ENCODE measurements at places on chromosomes 1 and 21.

DNA sequence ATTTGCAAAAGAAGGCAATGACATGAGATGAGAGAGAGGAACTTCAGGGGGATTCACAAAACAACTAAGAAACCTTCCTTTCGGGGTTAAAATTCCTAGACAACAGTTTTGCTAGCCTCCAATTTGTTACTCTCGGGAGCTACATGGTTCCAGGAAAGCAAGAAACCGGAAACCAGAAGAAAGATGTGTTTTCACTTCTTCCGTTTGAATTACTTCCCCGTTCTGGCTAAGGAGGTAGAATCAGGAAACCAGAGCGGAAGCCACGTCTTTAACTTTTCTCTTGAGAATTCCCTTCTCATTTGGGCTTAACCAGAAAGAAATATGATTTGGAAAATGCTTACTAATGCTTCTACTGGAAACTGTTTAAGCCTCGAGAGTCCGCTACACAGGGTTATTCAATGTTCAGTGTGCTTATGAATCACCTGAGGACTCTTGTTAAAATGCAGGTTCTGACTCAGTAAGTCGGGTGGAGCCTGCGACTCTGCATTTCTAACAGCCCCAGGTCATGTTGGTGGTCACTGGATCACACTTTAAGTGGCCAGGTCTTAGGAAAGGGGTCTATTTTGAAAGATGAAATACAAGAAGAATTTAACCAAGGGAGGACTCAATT is 43.5 kb upstream of the MCOLN3 start:
- DNase-seq, result no peak

DNA sequence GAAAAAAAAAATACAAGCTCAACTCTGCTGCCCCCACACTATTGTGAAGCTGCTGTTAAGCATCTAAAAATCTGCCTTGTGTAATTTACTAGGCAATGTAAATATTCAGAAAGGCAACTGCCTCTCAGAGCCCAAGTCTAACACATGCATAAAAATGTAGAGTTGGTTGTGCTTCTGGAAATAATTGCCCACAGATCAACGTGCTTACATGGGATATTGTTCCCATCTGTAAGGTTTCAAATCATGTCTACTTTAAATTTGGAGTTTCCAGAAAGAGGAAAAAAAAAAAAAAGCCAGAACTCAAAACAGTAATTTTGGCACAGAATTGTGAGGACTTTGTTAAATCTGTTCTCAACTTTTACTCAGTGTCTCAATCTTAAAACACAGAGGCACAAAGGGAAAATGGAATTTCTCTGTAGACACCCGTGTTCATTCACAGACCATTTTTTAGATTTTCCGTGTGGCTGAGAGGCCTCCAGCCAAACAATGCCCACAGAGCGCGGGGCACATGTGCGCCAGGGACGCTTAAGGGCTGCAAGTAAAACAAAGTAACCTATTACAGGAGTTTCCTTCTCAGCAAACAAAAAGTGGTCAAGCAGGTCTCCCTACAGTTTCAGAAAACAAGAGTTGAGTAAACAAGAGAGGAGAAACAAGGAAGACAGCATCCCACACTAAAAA is 115.5 kb downstream of the RERE start:
- DNase-seq, result no peak

DNA sequence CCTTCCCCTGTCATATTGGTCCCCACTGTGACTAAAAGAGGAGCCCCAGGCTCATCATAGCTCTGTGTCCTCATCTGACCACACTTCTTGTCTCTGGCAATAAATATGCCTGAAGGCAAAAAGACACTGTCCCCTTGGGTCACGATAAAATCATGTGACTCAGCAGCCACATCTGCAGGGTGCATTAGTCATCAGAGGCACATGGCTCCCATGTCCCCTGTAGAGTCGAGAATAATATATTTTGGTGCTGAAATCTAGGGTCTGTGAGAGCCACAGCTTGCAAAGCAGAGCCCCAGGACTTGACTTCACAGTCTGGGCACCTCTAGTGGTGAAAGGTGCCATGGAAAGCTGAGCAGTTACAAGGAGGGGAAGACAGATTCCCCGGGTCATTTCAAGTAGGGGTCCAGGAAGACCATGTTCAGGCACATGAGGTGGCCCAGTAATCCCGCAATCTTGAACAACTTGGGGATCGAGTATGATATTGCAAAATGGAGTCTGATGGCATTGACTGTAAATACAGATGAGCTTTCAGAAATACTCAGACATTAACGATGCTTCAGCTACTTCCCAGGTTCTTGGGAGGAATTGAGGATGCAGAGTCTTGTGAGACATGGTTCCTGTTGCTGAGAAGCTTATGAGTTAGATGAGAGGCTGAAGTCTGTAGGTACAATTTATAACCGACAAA is 68.6 kb downstream of the SLC35F3 start:
- DNase-seq, result no peak

GRCh38 chr1:170674239-170674638 is 10.3 kb downstream of the PRRX1 start:
- DNase-seq, result no peak

- no peak for DNase-seq
Measured at GRCh38 chr1:164380893-164381292, 178.1 kb upstream of the PBX1 start.

DNA sequence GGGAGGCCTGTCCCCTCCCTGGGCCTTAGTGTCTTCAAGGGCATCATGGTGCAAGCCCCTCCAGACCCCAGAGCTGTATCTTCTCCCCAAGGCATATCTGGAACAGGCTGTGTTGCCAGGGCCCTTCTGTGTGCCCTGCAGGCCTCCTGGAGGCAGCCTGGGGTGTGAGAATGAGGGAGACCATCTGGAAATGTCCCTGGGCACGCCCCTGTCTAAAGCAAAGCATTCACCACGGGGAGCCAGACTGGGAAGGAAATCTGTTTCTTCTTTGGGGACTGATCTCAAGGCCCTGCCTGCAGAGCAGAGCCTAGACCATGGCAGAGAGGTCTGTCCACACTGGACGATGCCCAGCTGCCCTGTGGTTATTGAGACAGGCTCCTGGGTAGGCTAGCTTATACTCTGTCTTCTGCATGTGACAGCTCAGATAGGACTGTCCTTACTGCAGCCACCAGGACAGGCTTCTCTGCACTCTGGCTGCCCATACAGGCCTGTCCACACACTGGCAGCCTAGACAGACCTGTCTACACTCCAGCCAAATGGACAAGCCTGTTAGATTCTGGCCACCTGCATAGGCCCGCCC is 24.6 kb downstream of the PODN start:
- DNase-seq, result no peak

Data from stimulated activated CD4-positive, alpha-beta T cell treated with anti-CD3 and anti-CD28 coated beads, Interleukin-2, amount 100 ng/mL, for 4 hours (primary cell).